ENCODE measurements at places on chromosomes 1 and 21.

GRCh38 chr1:175369696-175370095 lies 177.1 kb upstream of the KIAA0040 start:
- DNase-seq: no peak

GRCh38 chr1:167065471-167065870 lies 24.7 kb downstream of the GPA33 start:
- DNase-seq: no peak

DNA sequence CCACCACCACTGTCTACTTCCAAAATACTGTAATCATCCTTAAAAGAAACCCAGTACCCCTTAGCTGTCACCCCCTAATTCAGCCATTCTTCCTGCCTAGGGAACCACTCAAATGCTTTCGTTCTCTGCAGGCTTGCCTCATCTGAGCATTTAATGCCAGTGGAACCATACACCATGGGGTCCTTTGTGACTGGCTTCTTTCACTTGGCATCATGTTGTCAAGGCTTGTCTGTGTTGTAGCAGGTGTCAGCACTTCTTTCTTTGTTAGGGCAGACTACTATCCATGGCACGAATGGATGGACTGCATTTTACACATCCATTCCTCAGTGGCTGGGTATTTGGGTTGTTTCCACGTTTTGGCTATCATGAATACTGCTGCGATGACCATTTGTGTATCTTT lies 28.5 kb downstream of the SH3BGR start:
- DNase-seq: no peak

GRCh38 chr1:51327386-51327785 lies 3.0 kb downstream of the TTC39A start:
- no peak for DNase-seq

- DNase-seq: peak; percentile 91
These were observed 30.3 kb downstream of the UBR4 start for GRCh38 chr1:19179597-19180264.

- DNase-seq: peak; percentile 48
These were observed 1.9 kb upstream of the OR2T10 start for GRCh38 chr1:248599396-248599795.

GRCh38 chr1:20410503-20410902 lies 75.5 kb downstream of the CAMK2N1 start:
- no peak for DNase-seq

GRCh38 chr1:16015960-16016901 lies 1.6 kb downstream of the HSPB7 start:
- no peak for DNase-seq

GRCh38 chr21:41359286-41359685 lies 2.5 kb upstream of the MX2 start:
- no peak for DNase-seq

GRCh38 chr1:176058686-176059085 lies 148.4 kb downstream of the COP1 start:
- DNase-seq: no peak

- no peak for DNase-seq
These were observed 10.2 kb downstream of the CD55 start for GRCh38 chr1:207331354-207332313.

GRCh38 chr1:115556236-115556635 lies 85.5 kb upstream of the VANGL1 start:
- no peak for DNase-seq

GRCh38 chr1:185926588-185926987 lies 192.4 kb downstream of the HMCN1 start:
- DNase-seq: no peak

- DNase-seq: peak; percentile 94
These were observed 53.8 kb downstream of the IER5 start for GRCh38 chr1:181142096-181142958.

DNA sequence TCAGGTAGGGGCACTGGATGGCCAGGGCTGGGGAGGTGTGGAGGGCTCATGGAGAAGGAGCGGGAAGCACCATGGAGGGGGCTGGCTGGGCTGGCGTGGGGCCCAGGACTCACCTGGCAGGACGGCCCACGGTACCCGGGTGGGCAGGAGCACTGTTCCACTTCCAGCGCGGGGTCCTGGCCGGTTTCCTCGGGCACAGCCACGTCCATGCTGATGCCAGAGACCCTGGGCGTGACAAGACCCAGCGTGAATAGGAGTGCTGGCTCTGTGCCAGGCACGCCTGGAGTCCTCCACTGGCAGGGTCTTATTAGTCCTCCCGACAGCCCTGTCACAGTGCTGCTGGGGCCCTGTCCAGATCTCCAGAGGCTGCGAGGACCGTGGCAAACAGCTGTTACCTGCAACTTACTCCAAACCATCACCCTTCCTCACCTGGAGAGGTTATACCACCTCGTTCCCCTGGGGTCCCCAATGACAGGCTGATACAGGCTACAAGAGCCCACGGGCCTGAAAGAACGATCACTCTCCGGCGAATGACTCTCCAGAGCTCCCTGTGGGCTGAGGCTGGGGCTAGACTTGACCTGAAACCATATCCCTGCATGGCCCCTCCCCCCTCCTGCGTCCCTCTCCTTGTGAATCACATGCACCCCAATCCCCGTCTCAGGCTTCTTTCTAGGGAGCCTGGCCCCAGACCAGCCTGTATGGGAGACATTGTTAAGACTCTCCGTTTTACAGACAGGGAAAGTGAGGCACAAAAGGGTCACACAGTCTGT lies 62.1 kb downstream of the HSPG2 start:
- no peak for DNase-seq

GRCh38 chr1:17184161-17184665 lies 20.7 kb upstream of the PADI1 start:
- DNase-seq: no peak

GRCh38 chr21:25614441-25614840 lies 7.2 kb upstream of the MRPL39 start:
- no peak for DNase-seq

DNA sequence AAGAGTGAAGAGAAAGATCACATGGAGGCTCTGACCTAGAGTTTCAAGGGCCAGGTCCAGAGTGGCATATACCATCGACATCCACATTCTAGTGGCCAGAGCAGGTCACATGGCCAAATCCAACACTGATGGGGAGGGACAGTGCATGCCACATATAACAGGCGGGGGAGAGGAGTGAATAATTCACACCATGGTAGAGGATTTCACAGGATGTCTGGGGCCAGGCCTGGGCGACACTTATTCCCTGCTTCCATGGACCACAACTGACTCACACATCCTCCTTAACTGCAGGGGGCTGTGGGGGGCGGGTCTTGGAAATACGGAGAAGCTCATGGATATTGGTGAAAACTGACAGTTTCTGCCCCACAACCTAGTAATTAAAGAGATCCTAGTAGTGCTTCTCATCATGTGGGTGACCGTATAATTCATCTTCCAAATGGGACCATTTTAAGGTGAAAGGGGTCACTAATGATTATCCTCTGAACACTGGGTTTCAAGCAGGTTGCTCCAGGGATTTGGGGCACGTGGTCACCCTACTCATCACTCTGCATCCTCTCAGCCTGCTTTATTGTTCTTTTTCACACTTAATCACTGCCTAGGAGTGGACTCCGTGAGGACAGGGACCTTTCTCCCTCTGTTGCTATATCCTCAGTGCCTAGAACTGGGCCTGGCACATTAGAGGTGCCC lies 44.0 kb downstream of the IGSF21 start:
- DNase-seq: no peak

- DNase-seq: peak; percentile 83
These were observed 73.2 kb upstream of the DNAJC6 start for GRCh38 chr1:65235867-65236805.

- peak; percentile 86 for DNase-seq
These were observed 3.1 kb upstream of the SELENON start for GRCh38 chr1:25796811-25797458.

- no peak for DNase-seq
These were observed 12.2 kb downstream of the ZDHHC18 start for GRCh38 chr1:26838474-26839338.

GRCh38 chr1:89516055-89516454 lies 8.6 kb upstream of the LRRC8B start:
- no peak for DNase-seq

GRCh38 chr1:154779551-154780189 lies 90.4 kb downstream of the KCNN3 start:
- no peak for DNase-seq

GRCh38 chr1:26237230-26237966 lies 3.4 kb downstream of the CEP85 start:
- peak; percentile 74 for DNase-seq

DNA sequence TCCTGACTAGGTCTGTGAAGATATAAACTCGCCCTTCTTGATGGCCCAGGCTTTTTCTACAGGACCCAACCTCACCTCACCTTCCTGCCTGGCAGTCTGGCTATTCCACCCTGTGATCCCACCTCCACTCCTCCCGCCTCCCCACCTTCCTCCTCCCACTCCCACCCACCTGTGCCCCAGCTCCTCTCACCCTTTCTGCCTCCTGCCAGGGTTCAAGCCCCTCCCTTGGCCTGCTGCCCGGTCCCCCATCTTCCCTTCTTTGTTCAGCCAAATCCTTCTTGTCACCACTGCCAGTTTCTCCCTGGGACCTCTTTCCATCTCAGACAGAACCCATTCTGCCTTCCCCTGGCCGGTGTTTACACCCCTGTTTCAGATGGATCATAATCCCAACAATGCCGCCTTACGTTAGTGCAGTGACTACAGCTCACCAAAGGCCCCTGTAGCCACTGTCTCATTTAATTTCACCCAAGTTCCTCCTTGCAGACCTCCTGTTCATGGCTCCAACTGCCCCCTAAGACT lies 127.5 kb upstream of the EDN2 start:
- DNase-seq: no peak

GRCh38 chr1:82578086-82578726 lies 777.5 kb downstream of the ADGRL2 start:
- peak; percentile 24 for DNase-seq

- DNase-seq: no peak
These were observed 226.3 kb upstream of the ADGRL2 start for GRCh38 chr1:81574408-81574807.

- DNase-seq: peak; percentile 68
These were observed 28.1 kb downstream of the PADI4 start for GRCh38 chr1:17335821-17336710.

DNA sequence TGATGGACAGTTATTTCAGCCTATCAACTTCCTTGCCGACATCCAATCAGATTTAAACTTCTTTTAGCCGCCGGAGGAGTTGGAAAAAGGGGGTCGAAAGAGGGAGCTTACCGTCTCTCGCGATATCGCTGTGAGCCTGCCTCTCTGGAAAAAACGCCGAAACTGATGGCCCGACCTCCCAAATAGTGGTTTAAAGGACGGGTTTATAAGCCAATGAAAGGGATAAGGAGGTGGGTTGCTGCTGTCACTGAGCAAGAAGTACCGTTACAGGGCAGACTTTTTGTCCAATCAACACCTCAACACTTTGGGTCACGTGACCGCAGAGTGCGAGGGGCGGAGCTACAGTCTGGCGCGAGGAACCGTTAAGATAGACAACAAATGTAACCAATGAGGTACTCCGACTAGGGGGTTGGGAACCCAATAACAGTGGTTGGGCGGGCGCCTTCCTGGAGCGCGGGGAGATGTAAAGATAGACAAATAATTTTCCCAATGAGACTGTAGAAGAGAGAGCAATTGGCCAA lies at the start of gene RBM15:
RBM15 (plus strand) TSS at position 492 of the 521 bp plus-strand sequence; CDS start at position 521, 29 bp downstream.
- peak; percentile 100 for DNase-seq

- DNase-seq: no peak
These were observed 85.7 kb downstream of the TGFB2 start for GRCh38 chr1:218430822-218431221.

DNA sequence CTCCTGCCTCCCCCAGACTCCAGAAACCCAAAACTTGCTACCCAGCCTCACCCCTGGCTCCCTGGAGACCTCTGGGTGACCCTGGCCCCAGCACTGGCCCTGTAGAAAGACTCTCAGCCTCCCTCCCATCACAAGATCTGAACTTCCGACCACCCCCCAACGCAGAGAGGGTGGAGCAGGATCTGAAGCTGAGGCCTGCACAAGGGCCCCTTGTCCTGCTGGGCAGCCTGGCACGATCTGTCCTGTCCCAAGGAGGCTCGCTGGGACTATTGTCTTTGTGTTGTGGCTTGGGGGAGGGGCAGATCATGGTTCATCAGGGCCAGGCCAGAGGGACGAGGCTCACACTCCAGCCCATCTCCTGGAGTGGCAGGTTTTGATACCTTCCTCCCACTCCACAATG lies 20.0 kb downstream of the PHLDA3 start:
- no peak for DNase-seq

DNA sequence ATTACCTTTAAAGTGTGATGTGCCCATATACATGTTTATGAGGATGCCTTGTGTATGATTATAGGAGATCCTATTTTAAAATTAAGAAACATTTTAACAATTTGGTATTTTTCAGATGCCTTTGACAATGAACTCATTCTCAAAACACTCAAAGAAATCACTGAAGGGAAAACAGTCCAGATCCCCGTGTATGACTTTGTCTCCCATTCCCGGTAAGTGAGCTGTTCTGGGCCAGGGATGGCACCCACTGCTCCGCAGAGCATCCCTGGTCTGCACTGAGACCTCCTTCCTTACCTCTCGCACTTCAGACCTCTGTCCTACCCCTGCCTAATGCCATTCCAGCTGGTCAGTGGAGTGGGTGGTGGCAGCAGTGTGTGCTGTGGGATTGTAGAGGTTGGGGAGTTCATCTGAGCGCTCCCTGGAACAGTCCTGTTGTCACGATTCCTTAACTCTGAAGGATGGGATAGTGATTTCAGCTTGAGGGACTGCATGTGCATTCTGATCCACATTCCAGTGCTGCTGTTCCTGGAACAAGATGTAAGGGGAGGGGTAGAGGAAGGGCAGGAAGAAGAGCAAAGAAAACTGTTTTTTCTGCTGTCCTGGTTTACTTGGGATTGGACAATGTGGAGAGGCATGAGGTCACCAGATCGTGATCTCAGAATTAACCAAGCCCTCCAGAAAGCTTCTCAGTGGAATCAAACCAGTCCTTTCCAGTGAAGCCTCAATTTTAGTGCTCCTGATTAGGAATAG lies 63.9 kb downstream of the UCK2 start:
- no peak for DNase-seq

- no peak for DNase-seq
These were observed 98.3 kb upstream of the IPO9 start for GRCh38 chr1:201730611-201731010.

- DNase-seq: no peak
These were observed 36.9 kb downstream of the PIGM start for GRCh38 chr1:159994896-159995295.

DNA sequence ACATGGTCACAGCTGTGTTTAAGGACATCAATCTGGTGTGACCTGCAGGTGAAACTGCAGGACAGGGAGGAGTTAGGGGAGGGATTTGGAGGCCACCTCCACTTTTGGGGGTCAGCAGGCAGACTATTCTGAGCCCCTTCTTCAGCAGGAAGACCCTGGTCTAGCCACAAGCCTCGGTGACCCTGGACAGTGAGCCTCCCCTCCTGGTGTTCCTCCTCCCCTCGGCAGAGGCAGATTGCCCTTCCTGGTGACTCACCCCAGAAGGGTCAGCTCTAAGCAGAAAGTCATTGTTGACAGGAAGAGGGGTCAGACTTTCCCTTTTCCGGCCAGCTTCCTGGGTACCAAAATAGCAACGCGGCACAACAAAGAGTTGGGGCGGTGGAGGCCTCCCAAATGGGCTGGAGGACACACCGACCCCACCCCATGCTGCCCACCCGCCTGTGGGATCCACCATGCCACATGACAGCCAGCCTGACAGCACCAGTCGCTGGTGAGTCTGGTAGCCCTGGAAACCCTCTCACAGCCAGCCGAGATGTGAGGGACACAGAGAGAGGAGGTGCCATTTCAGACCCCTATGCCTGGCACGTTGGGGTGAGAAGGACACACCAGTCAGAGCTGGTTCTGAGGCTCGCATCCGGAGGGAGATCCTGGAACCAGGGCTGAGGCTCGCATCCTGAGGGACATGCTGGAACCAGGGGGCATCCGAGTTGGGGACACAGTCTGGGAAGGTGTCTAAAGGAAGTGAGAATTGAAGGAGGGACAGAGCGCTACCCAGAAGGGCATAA lies 14.7 kb upstream of the CSF1 start:
- DNase-seq: peak; percentile 50
